ENCODE measurements at places on chromosomes 1 and 21.

GRCh38 chr1:206926286-206926685 is 4.5 kb upstream of the FCMR start:
- no peak for DNase-seq

DNA sequence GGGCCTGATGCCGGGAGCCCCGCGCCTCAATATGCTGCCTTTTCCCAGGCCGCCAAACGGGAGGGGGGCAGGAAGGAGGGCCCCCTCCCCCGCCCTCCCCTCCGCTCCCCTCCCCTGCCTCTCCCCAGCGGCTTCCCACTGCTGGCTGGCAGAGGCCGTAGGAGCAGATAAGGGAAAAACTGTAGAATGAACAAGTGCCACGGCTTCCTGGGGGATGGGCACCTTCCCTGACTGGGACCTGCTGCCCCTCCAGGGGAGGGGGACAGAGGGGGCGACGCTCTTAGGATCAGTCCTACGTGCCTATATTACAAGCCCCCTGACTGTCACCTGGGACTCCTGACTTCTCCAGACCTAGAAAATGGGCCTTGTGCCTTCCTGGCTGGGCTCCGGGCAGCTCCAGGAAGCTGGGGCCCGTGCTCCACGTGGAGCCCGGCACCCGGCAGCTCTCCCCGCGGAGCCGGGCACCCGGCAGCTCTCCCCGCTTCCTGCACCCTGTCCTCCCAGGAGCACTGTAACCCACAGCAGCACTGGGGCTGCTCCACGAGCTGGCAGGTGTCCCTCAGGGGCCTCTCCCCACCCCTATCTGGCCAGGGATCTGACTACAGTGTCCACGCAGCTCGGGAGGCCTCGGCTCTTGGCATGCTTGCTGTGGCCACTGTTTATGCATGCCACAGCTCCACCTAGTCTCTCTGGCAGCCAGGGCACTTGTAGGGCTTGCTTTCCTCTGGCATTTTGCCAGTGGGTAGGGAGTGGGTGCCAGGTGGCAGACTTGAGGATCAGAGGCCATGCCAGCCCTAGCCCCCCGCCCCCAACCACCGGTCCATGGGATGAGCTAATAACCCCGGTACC is 674 bp upstream of the HES5 start:
- DNase-seq: no peak

GRCh38 chr1:27630859-27631491 is 4.0 kb downstream of the FGR start:
- DNase-seq: no peak

DNA sequence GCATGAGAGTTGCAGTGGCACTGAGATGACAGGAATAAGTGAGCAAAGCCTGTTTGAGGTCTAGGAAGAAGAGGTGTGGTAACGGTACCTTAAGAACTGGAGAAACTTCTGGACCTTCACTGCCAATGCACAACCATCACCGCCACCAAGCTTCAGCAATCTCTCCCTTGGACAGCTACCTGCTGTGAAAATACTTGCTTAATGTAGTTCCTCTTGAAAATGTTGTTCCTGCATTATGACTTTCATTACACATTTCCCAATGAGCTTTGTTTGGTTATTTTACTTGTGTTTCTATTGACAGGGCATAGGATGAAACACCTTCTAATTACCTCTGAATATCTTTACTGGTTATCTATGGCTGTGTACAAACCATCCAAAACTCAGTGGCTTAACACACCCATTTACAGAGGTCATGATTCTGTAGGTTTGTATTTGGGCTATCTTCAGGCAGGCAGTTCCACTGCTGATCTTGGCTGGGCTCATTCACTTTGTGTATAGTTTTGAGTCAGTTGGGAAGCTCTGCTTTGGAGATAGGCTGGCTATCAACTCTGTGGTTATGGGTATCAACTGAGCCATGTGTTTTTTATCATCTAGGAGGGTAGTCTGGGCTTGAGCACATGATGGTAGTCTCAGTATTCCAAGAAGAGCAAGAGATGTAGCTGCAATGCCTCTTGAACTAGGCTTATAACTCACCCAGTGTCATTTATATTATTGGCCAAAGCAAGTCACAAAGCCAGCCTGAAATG is 149.4 kb downstream of the ELAVL4 start:
- no peak for DNase-seq

- no peak for DNase-seq
Measured at GRCh38 chr1:58803858-58804257, 20.0 kb upstream of the JUN start.

DNA sequence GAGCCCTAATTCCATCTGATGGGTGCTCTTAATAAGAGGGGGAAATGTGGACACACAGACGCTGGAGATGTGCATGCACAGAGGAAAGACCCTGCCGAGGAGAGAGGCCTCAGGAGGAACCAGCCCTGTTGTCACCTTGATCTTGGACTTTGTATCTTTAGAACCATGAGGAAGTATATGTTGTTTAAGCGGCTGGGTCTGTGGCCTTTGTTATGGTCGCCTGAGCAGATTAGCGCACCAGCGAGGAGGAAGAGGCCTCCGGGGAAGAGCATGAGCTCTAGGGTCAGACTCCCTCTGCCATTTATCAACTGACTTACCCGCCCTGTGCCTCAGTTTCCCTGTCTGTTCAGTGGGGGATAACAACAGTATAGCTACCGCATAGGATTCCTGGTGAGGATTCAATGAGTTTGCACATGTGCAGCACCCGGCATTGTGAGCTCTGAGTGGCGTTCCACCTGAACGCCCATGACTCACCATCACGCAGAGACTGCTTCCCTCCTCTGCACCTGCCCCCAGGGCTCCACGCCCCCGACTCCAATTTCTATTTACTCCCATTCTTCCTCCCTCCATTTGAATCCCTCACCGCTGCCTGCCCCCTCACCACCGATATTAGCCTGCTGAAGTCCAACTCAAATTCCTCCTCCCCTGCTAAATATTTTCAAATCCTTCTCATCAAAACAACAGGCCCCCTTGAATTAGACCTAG is 67.2 kb downstream of the ATP5PO start:
- no peak for DNase-seq

- DNase-seq: no peak
Measured at GRCh38 chr1:7954683-7955082, 6.8 kb upstream of the PARK7 start.

DNA sequence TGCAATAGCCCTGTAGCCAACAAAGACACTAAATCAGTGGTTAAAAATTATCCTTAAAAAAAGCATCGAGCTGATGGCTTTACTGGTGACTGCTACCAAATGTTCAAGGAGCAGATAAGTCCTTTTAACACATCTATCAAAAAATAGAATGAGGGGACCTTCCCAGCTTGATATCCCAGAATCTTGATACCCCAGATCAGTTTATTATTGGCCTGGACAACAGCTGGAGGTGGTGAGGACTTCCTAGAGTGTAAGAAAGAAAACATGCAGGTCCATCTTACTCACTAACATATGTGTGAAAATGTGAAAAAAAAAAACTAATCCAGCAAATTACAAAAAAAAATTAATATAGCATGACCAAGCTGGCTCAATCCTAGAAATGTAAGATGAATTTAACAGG is 21.3 kb downstream of the CHIT1 start:
- no peak for DNase-seq

- DNase-seq: peak; percentile 16
Measured at GRCh38 chr1:39833621-39834385, 45.1 kb upstream of the BMP8B start.

DNA sequence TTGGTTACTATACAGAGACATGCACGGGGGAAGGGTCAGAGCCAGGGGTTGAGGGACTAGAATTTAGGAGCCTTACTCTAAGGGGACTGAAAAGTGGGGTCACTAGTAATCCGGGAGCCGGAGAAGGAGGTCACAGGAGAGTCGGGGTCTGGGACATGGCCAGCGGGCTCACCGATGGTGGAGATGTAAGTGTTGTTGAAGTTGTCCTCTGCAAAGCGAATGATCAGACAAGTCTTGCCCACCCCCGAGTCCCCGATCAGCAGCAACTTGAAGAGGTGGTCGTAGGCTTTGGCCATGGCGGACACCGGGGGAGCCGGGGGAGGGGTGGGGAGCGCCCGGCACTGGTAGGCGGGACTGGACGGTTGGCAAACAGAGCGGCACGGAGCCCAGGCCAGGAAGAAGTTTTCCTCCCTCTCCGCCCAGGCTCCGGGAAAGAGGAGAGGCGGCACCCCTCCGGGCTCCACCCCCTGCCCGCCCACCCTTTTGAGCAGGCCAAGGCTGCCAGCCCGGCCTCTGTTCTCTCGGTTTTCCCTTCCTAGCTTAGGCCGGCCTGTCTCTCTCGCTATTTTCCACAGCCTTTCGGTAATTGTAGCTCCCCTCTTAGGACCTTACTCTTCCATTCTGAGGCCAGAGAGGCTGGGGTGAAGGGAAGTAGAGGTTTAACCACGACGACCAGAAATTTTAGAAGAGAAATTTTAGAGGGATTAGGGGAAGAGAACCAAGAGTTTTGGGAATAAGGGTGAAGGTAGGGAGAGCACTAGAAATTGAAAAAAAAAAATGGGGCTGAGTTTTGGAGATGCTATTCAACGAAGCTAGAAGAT is at the start of gene RAB13:
Gene RAB13, minus strand, starts transcription at position 399 of the 821 bp plus-strand sequence. Its CDS starts 103 bp downstream, at position 296.
- peak; percentile 93 for DNase-seq

GRCh38 chr1:159700312-159700711 is 14.1 kb downstream of the CRP start:
- no peak for DNase-seq

DNA sequence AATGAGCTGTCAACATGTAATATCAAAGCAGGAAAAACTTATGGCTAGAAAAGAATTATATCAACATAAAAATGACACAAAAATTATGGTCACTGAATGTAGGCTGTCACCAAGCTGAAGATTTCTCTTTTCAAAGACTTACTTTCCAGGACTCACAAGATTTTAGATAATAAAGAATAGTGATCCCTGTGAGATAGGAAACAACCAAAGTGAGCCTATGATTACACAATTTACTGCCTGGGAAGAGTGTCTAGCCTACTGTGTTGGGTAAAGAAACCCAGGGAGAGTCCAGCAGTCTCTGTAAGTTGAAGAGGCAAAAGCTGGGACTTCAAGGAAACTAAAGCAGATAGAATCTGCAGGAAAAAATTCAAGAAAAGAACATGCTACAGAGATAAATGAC is 20.2 kb upstream of the RGS1 start:
- no peak for DNase-seq

- DNase-seq: no peak
Measured at GRCh38 chr1:220149742-220150141, 55.8 kb downstream of the IARS2 start.

GRCh38 chr1:204797401-204797800 is 73.3 kb upstream of the NFASC start:
- no peak for DNase-seq

DNA sequence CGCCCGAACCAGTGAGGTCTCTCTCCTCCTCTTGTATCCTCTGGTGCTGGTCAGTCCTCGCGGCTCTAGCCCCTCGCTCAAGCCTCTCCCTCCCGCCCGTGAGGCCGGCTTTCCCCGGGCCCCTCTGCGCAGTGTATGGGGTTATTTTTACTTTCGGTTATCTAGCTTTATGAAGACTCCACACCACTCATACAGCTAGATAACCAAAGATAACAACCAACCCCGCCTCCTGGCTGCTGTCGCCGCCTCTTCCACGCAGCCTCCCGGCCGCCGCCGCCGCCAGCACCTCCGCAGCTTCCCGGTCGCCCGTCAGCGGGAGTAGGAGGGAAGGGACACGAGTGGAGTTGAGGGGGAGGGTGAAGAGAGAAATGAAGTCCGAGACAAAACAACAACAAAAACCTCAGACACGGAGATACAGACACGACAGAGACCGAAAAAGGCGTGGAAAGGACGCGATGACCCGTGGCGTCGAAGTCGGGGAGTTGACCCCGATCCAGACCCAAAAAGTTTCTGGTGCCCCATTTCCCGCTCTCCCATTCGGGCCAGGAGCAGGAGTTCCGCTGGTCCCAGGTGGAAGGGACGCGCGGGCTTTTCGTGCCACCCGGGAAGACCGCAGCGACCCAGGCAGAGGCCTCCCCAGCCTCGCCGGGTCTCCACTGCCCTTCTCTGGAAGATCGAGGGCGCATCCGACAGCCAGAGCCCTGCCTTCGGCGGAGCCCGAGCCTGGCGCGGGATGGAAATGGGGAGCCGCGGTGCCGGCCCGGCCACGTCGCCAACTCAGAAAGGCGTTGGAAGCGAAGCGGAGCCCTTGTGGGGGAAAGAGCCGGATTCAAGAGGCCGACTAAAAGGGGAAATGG is 51.4 kb downstream of the RHBG start:
- DNase-seq: no peak

- peak; percentile 9 for DNase-seq
Measured at GRCh38 chr1:113654883-113655282, 104.4 kb downstream of the PHTF1 start.

- DNase-seq: no peak
Measured at GRCh38 chr1:246146804-246147523, 360.1 kb downstream of the SMYD3 start.

- DNase-seq: peak; percentile 75
Measured at GRCh38 chr1:182299728-182300616, 91.6 kb downstream of the GLUL start.

DNA sequence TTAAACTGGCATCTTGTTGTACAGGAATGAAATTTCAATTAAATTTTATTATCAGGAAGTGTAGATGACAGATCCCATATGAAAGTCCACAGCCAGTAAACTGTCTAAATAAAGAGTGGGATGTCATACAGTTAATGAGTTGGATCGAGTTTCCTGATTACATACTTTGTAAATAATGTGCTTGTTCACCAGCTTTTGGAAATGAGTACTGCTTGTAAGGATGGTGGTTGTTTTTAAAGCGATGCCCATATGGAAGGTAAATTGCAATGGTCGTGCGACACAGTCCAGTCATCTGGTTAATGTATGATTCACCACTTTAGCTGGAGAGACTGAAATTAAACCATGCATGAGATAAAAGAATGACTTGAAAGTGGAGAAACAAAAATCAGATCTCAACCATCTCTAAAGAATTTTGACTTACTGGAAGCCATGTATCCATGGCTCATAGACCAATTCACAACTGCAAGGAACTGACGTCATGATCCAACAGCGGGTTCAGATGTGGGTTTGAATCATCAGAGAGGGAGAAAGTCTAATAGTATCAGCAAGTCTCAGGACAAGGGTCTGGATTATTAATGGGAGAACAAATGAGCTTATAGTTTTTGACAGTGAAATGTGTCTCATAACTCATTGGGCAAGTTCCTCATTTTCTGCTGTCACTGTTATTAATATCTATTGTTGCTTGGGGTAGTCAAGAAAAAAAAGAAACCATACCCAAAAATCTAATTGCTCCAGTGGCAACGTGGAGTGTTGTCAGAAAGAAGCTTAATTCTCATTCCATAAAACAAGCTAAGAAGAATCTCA is 49.0 kb downstream of the MAP10 start:
- peak; percentile 12 for DNase-seq

DNA sequence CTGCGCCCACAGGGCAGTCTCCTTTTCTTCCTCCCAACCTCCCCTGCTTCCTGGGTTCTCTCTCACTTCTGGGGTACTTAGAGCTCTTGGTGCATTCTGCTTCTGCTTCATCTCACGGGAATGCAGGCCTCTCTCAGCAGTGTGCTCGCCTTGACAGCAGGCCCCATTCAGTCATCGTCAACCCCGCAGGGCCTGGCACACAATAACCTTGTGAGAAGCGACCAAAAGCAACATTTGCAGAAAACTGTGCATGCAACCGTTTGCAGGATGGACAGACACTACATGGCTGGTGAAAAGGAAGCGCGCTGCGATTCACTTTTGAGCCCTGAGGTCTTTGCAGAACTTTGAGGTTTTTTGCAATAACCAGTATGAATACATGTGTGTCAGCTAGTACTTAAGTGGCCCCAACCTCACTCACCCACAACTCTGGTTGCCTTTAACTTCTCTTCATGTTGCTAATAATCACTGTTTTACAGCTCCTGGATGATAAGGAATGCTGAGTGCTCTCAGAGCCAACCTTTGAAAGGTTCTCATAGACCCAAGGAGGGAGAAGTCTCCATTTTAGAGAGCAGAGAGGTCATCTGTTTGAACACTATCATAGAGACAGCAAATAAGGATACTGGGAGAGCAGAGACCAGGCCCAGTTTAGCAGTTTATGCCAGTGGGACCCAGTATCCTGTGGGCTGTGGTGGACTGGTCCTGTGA is 2.5 kb upstream of the CD160 start:
- no peak for DNase-seq
